CD4-positive, alpha-beta T cell treated with Interleukin-12 subunit alpha and Interleukin-12 subunit beta, for 1 hour (primary cell): ENCODE measurements at places on chromosomes 13 and 19.

DNA sequence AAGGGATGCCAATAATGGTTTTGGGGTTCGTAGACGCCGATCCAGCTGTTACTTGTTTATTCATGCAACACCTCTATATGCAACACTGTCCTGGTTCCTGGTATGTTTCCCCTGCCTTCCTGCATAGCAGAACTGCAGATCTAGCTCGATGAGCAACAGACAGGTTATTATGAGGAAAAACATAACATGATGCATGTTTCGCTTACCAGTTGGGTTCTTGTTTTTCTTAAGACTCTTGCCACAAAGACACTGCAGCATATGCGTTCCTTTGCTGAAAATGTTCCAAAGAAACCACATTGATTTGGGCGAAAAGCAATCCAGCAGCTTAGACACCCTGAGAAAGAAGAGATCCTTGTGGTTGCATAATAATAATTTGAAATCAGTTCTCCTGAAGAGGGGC, 583 bp downstream of the FGF14 start:
- no peak for DNase-seq

GRCh38 chr13:110869805-110870706, 44.8 kb downstream of the ANKRD10 start:
- DNase-seq, result peak; percentile 7

- no peak for DNase-seq
These were observed 2.0 kb downstream of the FARP1 start for GRCh38 chr13:98144801-98145350.

GRCh38 chr13:29509999-29510589, 85.4 kb downstream of the SLC7A1 start:
- no peak for DNase-seq

GRCh38 chr19:47886010-47886559, at the start of gene SULT2A1:
Gene SULT2A1 (minus strand): TSS chr19:47886315. CDS start chr19:47886257, 58 bp downstream.
- no peak for DNase-seq

GRCh38 chr13:59144700-59145099, 1019.0 kb downstream of the DIAPH3 start:
- DNase-seq, result no peak

GRCh38 chr13:113468472-113469201, 15.3 kb upstream of the ADPRHL1 start:
- no peak for DNase-seq

DNA sequence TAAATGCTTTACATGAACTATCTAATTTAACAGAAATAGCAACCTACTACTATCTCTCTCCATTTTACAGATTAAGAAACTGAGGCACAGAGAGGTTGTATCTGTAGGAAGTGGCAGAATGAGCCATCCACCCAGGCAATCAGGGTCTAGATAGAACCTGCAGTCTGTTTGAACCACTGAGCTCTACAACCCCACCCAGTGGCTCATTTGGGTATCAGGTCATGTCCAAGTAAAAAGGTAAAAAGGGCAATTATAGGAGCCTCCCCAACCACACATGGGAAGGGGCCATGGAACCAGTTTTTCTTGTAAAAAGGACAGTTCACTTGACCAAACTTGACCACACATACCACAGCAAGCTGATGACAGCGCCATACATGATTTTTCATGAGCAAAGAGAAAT, 92.9 kb upstream of the SGCG start:
- peak; percentile 1 for DNase-seq

- DNase-seq, result no peak
These were observed 27.5 kb upstream of the ANKRD10 start for GRCh38 chr13:110942248-110942981.

DNA sequence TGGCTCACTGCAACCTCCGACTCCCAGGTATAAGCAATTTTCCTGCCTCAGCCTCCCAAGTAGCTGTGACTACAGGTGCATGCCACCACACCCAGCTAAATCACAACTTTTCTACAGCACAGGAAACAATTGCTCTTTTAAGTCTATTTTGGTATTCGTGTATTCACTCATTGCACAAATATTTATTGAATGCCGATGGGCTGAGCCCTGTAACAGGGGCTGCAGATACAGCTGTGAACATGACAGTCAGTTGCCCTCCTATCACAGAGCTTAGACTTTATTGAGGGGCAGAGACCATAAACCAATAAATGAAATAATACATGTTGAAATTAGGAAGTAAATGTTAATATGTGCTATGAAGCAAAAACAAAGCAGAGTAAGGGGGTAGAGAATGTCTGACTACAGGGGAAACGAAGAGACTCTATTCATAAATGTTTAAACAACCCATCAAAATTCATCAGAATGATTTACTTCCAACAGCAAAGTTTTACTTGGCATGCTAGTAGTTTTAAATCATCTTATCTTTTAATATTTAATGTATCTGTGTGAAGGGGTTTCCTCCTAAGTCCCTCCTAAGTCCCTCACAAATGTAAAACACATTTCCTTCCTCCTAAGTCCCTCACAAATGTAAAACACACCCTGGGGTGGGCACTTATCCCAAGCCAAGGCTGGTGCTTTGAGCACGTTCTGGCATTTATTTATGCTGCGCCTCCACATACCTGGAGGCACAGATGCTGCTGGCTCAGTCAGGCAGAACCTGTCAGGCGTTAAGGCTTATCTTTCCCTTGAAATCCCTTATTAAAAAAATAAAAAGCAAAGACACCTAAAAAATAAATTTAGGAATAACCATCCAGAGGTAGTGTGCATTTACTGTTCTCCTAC, 140.8 kb downstream of the MIPEP start:
- no peak for DNase-seq

- DNase-seq, result peak; percentile 23
These were observed 174.2 kb downstream of the KCNRG start for GRCh38 chr13:50189450-50189849.

DNA sequence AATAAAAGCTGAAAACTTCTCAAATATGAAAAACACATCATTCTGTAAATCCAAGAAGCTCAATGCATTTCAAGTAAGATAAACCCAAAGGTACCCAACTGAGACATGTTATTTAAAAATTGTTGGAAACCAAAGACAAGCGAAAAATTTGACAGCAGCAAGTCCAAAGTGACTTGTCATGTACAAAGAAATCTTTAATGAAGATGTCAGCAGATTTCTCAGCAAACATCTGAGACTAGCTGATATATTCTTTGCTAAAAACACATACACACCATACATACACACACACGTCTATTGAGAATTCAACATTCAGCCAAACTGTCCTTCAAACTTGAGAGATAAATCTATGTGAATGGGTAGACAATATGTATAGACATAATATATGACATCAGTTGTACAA, 5.7 kb upstream of the ZNF222 start:
- DNase-seq, result no peak

- no peak for DNase-seq
These were observed 33.5 kb upstream of the DCT start for GRCh38 chr13:94513026-94513425.

DNA sequence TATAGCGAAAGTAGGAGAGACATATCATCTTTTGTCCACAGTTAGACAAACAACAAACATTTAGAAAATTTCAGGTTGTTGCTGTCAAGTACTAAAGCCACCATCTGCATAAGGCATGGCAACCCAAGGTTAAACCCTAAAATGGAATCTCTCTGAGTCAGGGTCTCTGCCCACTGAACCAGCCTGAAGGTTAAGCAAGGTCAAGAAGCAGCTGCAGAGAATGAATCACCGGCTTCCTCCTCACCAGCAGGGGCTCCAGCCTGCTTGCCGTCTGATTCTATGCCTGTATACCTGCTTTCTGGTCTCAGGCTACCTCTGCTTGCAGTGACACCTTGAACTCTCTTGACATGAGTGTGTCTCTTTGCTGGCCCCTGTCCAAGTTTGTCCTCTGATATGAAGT, 726.2 kb upstream of the SGCG start:
- no peak for DNase-seq

- peak; percentile 29 for DNase-seq
These were observed 5.1 kb downstream of the CD37 start for GRCh38 chr19:49340069-49340864.

DNA sequence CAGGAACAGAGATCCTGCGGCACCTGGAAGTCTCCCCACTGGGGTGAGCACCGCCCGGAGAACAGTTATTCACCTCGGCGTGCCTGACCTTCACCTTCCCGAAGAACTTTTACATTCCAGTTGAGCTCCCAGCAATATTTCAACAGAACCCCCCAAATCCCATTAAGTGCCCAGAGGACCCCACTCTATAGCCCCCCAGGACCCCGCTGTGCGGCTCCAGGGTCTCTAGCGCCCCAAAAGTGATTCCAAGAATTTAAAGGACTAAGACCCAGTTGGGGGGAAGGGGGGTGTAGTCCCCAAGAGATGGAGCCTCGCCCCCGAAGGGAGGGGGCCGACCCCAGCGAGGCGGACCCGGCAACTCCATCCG, 480 bp downstream of the GPR108 start:
- no peak for DNase-seq

DNA sequence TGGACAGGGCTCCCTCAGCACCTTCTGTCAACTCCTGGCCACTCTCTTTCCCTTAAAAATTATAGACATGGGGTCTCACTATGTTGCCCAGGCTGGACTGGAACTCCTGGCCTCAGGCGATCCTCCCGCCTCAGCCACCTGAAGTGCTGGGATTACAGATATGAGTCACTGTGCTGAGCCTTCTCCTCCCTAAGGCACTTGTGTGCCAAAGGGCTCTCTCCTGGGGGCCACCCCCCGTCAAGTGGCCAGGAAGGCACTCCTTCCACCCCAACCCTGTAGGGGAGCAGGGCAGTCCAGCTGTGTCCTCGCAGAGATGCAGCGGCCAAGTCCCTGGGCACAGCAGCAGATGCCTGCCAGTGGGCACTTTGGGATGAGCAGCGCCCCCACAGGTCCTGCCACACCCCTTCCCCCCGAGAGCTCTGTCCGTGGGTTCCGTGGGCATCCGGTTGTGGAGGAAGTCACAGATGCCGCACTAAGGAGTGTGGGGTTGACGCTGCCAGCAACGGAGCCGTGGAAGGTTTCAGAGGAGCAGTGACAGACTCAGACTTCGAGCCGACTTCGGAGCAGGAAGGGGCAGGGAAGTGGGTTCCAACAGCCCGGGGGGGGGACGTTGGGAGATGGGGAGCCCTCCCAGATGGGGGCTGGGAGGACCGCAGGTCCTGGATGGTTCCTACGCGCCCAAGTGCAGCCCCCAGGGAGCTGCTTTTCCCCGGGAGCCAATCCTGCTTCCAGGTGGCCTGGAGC, 3.3 kb upstream of the UQCR11 start:
- peak; percentile 51 for DNase-seq

DNA sequence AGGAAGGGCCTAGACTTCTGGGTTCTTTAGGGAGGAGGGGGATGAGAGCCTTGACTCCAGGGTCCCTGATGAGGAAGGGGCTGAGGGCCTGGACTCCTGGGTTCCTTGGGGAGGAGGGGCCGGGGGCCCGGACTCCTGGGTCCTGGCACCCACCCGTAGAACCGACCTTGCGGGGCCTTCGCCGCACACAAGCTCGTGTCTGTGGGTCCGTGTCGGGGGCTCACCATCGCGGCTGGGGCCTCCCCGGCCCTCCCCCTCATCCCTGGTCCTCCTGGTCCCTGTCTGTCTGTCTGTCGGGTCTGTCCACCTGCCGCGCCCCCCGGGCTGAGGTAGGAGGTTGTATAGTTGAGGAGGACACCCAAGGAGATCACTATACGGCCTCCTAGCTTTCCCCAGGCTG, 662 bp upstream of the SPACA6 start:
- no peak for DNase-seq

- DNase-seq, result no peak
These were observed 34.6 kb upstream of the SLC10A2 start for GRCh38 chr13:103100830-103101229.

DNA sequence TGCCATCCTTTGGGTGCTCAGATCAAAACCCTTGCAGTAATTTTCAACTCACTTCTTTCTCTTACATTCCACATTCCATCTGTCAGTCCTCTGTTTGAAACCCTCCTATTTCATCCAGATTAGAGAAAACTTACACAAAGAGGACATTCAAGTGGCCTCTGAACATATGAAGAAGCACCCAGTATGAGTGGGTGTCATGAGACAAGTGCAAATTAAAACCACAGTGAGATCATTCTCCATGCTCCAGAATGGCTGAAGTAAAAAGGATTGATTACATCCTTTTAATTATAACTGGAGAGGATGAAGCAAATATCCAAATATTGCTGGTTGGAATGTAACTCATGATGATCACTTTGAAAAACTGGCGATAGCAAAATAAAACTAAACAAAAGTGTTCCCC, 96.5 kb downstream of the MIPEP start:
- no peak for DNase-seq

DNA sequence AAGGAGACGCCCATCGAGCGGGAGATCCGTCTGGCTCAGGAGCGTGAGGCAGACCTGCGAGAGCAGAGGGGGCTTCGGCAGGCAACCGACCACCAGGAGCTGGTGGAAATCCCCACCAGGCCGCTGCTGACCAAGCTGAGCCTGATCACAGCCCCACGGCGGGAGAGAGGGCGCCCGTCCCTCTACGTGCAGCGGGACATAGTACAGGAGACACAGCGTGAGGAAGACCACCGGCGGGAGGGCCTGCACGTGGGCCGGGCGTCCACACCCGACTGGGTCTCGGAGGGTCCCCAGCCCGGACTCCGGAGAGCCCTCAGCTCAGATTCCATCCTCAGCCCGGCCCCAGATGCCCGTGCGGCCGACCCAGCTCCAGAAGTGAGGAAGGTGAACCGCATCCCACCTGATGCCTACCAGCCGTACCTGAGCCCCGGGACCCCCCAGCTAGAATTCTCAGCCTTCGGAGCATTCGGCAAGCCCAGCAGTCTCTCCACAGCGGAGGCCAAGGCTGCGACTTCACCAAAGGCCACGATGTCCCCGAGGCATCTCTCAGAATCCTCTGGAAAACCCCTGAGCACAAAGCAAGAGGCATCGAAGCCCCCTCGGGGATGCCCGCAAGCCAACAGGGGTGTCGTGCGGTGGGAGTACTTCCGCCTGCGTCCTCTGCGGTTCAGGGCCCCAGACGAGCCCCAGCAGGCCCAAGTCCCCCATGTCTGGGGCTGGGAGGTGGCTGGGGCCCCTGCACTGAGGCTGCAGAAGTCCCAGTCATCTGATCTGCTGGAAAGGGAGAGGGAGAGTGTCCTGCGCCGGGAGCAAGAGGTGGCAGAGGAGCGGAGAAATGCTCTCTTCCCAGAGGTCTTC, 7.1 kb downstream of the MISP start:
- no peak for DNase-seq

GRCh38 chr19:13865571-13866462, 11.1 kb upstream of the NANOS3 start:
- peak; percentile 29 for DNase-seq

GRCh38 chr13:48939728-48940127, 36.0 kb upstream of the FNDC3A start:
- DNase-seq, result no peak

GRCh38 chr13:112813552-112813951, 123.7 kb downstream of the ATP11A start:
- DNase-seq, result no peak

DNA sequence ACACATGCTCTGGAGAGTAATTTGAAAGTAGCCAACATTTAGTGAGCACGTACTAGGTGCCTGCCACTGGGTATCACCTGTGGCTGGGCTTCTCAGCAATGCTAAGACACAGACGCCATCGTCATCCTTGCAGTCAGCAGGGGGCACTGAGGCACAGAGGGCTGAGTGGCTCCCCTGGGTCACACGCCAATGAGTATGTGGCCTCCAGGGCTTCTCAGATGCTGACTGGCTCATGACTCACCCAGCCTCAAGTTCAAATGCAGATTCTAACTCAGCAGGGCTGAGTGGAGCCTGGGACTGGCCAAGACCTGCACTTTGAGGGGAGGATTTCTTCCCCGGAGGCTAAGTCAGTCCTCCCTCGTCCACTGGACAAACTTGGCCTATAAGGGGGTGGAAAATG, 115.1 kb upstream of the CACNA1A start:
- DNase-seq, result peak; percentile 2
